ENCODE measurements at places on chromosomes 5 and 9. TPM values are rescaled to one million over a fixed set of nuclear protein-coding genes. Genes with fewer than 3 reads are reported as not detected.
A peak's percentile ranks its signal among the peaks of the same experiment; 100 is the strongest.

The IFNK gene
- not detected for total RNA-seq

The CER1 gene
- total RNA-seq: not detected

The PPP1R26 gene
- total RNA-seq: 0.24 TPM

The PCDHB16 gene
- 2.1 TPM for total RNA-seq

The MXD3 gene
- total RNA-seq: 72.9 TPM

The ENTPD2 gene
- not detected for total RNA-seq

The NR6A1 gene
- 1.4 TPM for total RNA-seq

The TLN1 gene
- 137 TPM for total RNA-seq

The AGXT2 gene
- total RNA-seq: not detected

The MAP1B gene
- total RNA-seq: 35.8 TPM

GRCh38 chr5:170297589-170298462, at the start of gene LCP2:
TSS of gene LCP2 (minus strand) at chr5:170297777. CDS start at chr5:170297611, 166 bp downstream.
- peak; percentile 32 for DNase-seq

DNA sequence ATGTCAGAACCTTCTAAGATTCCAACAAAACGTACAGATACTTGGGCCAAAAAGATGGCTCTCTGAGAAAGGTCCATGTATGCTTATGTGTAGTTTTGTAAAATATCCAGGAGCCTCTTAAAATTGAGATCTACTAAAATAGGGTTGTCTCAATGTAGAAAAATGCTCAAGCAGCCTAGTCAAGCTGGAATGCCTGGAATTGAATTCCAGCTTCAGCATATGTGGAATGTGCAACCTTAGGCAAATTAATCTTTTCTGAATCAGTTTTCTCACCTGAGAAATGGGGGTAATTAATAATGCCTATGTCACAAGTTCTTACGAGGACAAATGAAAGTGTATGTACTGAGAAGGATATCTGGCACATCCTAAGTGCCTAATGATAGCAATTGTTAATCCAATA, 662.4 kb downstream of the DTWD2 start:
- DNase-seq: no peak

GRCh38 chr9:1216532-1216931, 166.4 kb downstream of the DMRT2 start:
- no peak for DNase-seq

DNA sequence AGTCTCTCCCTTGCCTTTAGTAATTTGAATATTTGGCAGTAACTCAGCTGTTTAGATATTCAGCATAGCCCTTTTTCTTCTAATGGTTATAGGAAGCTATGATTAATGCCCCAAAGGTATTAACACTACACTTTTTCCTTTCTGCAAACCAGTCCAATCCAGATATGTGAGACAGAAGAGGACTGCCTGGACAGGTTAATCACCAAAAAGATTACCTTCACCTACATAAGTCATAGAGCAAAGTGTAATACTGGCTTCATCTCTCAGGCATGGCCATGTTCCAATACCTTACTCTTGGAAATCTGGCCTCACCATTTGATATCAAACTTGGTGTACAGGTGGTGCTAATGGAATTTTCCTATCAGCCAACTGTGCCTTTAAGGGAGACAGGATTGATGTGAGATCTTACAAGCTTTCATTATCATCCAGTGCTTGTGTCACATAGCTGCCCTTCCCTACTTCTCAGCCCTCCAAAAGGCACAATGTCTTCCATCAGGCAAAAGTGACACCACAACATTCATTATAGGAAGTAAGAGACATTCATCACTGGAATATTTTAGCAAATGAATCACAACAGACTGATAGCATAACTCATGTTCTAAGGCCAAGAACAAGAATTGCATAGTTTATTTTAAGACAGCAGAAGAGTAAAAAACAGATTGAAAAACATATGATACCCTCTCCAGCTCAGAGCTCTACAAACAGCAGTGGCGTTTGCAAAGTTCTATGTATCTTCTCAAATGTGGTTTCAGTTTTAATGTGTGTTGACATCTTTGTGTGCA, 91.2 kb upstream of the PAM start:
- DNase-seq: peak; percentile 9

DNA sequence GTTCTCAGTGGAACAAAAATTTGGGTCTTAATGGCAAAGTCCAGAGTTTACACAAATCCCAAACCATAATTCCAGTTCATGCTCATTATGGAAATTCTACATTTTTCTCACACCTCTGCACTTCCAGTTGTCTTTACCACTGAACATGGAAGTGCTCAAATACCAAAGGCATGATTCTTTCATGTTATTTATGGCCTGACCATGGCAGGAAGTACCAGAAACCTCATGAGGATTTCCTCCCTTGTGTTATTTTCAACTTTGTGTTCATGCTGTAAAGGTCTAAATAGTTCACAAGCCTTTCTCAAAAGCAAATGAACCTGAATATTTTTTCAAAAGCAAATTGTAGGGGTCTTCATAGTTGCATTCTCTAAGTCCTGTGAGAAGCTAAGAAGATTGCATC, 82.0 kb upstream of the ITGA1 start:
- DNase-seq: peak; percentile 57

GRCh38 chr5:173746047-173746646, 129.7 kb upstream of the BOD1 start:
- DNase-seq: no peak

GRCh38 chr9:28025186-28025585, 451.9 kb upstream of the C9orf72 start:
- DNase-seq: no peak

GRCh38 chr9:91082731-91083130, 279.0 kb downstream of the AUH start:
- no peak for DNase-seq

DNA sequence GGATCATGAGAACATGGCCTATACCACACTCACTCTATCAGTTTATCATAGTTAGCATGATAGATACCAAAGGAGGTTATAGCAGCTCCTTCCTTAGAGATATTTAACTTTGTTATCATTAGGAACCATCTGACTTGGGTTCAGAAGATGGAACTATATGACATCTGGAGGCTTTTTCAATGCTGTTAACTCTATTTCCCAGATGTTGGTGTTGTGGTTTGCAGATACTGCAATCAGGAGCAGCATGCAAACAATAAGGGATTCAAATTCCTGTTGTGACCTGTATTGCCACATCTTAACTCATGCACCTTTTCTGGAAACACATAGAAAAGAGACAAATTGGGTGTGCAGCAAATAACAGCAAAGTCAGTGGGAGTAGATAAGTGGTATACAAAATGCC, 201.7 kb downstream of the NNT start:
- DNase-seq: no peak

DNA sequence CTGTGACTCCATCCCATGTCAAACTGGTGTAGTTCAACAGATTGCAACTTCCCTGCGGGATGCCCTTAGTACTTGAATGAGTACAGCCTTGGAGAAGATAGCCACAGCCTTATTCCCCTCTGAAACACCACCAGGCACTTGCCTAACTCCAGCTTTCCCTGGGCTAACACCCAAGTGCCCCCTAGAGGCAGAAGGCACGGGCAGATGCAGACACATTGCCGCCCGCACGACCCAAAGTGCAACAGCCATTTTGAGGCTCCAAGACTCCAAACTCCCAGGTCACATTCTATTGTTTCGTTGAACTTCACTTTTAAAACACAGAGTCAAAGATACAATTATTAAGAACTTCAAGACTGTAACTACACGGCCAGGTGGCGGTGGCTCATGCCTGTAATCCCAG, 163.6 kb upstream of the CDH6 start:
- DNase-seq: no peak

GRCh38 chr9:8860925-8861324, 1061.3 kb upstream of the DMAC1 start:
- peak; percentile 22 for DNase-seq

DNA sequence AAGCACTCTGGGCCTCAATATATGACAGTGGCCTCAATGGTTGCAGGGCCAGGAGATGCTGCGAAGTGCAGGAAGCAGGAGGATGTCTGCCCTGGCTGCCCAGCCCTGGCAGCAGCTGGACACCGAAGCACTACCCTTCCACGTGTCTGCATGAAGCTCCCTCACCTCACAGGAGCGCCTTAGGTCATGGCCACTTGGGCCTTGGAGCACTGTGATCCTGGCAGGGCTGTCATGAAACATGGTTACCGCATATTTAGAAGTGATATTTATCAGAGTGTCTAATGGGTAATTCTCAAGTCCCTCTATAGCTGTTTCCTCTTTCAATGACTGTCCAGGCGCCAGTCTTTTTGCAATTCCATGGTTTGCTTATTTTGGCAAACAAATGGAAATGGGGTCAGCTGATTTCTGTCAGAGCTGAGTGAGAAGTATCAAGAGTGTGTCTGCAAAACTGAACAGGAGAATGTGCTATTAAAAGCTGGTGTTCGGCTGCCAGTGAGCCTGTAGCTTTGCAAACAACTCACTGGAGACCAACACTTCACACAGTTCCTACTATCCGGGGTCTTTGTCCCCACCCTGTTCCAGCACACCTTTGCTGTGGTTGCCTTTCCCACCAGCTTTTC, 285.9 kb downstream of the KIF4B start:
- DNase-seq: no peak

DNA sequence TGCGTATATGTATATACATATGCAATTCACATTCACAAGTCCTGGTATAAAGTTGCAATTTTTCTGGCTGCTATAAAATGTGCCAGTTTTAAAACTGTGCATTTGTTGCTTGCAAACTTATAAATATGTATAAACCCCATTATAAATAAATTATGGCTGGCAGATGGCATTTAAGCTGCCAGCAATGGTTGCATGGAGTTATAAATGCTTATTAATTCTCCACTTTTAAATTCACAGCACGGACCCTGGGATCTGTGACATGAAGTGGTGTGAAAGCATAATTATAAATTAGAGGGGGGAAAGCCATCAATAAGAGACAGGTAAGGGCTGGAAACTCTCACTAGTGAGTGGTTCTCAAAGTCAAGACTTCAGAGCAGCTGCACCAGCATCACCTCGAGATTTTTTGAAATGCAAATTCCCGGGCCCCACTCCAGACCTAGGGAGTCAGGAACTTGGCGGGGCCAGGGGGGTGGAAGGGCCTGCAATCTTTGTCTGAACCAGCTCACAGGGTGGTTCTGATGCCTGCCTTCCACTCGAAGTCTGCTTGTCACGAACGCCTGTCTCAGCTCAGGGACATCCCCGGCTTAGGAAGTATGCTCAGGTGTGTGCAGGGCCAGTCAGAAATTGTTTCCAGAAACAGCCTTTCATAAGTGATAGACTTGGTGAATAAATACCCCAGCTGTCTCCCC, 16.9 kb downstream of the S1PR3 start:
- DNase-seq: no peak

- DNase-seq: no peak
These were observed 42.8 kb upstream of the EQTN start for GRCh38 chr9:27339661-27340284.

- DNase-seq: peak; percentile 70
These were observed 41.3 kb downstream of the ZNF474 start for GRCh38 chr5:122170620-122171019.

- no peak for DNase-seq
These were observed 74.2 kb upstream of the FBXL7 start for GRCh38 chr5:15425766-15426165.

DNA sequence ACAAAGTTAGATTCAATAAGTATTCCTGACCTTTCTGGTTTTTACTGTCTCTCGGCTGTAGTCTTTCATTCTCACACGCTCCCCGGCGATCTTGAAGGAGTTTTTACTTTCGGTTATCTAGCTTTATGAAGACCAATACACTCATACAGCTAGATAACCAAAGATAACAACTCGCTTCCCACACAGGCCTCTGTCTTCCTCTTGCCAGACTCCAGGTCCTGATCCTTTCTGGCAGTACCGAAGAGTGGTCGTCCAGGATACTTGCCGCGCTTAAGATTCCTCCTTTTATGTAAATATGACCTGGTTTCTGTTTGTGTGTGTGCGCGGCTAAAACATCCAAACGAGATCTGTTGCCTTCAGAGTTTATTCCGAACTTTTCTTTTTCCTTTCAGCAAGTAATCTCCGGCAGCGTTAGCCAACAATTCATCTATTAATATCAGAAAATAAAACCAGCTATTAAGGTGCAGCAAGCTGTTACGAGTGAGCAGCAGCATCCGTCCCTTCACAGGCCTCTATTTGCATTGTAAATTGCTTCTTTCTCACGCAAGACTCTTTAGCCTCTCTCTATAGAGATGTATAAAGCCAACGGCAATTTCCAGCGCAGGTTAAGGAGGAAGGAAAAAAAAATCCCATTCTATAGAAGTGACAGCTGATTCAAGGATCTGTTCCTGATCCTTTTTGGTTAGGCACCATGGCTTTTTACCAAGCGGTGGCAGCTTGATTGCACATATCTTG, 216.1 kb downstream of the MEF2C start:
- DNase-seq: no peak

GRCh38 chr5:11857391-11857790, 46.9 kb downstream of the CTNND2 start:
- DNase-seq: no peak

GRCh38 chr5:168947212-168947868, 353.6 kb downstream of the SLIT3 start:
- DNase-seq: peak; percentile 33

DNA sequence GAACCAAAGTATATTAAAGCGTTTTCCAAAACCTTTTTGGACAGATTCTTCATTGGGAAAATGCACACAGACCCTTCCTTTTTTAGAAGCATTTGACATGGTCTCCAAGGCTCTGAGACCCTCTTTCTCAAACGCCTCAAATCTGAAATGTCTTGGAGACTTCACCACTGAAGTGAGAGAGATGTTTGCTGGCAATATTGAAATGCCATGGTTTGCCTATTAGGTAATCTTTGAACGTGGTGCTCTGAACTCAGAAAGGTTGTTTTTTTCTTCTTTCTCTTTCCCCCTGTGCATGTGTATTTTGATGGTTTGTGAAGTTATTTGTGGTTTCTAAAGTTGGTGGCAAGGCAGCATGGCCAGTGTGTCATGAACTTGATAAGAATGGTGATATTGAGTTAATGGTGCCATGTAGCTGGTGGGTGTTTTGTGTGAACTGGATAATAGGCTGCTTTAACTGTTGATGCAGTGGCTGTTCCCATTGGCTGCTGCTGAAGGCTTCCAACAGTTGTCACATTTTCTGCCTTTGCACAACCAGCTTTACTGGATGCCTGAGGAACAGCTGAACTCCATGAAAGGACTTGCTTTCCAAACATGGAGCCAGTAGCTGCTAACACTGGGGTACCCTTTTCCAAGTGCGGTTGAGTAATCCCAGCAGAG, 1.7 kb downstream of the PALM2AKAP2 start:
- DNase-seq: peak; percentile 78

- no peak for DNase-seq
These were observed 103.7 kb upstream of the TARS1 start for GRCh38 chr5:33336891-33337636.

- DNase-seq: no peak
These were observed 27.0 kb downstream of the AQP7 start for GRCh38 chr9:33375238-33375840.

- DNase-seq: peak; percentile 98
These were observed 339.2 kb downstream of the PIK3R1 start for GRCh38 chr5:68554571-68555279.

DNA sequence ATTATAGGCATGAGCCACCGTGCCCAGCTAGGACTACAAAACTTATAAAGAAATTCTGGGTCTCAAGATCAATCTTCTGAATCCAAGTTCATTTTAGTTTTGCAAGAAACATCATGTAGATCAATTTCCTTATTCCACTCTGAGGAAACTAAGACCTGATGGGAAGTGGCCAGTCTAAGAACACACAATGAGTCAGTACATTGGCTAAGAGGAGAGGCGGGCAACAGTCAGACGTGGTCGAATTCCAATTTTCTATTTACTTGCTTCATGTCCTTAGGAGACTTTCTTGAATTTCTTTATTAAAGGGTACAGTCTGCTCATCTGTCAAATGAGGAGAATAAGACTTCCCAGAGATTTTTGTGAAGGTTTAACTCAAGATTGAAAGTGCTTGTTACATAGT, 432.1 kb upstream of the BRINP1 start:
- DNase-seq: no peak

Data from RPMI7951 (cell line).